ENCODE measurements at places on chromosomes 12 and 14. TPM values are rescaled to one million over a fixed set of nuclear protein-coding genes. Genes with fewer than 3 reads are reported as not detected.
A peak's percentile ranks its signal among the peaks of the same experiment; 100 is the strongest.

Gene RNASE3
- not detected for total RNA-seq

Gene CSAD
- total RNA-seq = 39.2 TPM

GRCh38 chr12:101204602-101205304 is 5.3 kb downstream of the SLC5A8 start:
- no peak overlapping the region for H3K4me3 ChIP-seq
- DNase-seq = no peak
- H3K27me3 ChIP-seq = peaks cover 21% of the 10 kb centered on the region
- no peak overlapping the region for H3K27ac ChIP-seq

Gene ADCY4
- 42.7 TPM for total RNA-seq

DNA sequence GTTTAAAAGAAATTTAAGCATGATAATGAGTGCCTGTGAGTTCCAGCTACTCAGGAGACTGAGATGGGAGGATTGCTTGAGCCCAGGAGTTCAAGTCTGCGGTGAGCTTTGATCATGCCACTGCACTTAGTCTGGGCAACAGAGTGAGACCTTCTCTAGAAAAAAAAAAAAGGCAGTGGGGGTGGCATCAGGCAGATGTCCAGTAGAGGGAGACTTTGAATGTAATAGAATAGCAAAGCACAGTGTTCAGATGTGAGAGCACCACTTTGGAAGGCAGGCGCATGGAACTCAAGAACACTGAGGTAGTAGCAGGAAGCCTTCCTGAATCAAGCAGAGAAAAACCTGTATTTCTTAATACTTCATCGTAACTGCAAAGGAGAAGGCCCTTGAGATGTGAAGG is 394.5 kb upstream of the GARIN6 start:
- H3K27ac ChIP-seq = no peak overlapping the region
- H3K4me1 ChIP-seq = no peaks in the 10 kb centered on the region
- DNase-seq = no peak
- no peak overlapping the region for H3K4me3 ChIP-seq

DNA sequence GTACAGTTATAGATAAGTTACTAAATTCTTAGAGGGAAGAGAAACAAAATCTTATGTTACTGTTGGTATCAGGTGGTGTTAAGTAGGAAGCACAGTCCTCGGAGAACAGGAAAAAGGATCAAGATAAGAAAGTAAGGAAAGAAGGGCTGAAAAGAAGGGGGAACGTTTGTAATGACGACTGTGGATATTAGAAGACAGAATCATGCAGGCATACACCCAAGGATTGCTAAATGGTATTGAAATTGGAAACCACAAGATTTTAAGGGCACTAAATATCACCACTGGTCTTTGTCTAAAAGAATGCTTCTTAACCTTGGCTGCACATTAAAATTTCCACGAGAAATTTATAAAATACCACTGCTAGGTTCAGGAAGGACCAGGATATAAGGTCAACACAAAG is 34.1 kb upstream of the ERGIC2 start:
- DNase-seq = no peak
- no peak overlapping the region for H3K27ac ChIP-seq
- no peaks in the 10 kb centered on the region for H3K36me3 ChIP-seq
- H3K4me1 ChIP-seq = no peaks in the 10 kb centered on the region

Gene CD163L1
- total RNA-seq = 4.5 TPM

DNA sequence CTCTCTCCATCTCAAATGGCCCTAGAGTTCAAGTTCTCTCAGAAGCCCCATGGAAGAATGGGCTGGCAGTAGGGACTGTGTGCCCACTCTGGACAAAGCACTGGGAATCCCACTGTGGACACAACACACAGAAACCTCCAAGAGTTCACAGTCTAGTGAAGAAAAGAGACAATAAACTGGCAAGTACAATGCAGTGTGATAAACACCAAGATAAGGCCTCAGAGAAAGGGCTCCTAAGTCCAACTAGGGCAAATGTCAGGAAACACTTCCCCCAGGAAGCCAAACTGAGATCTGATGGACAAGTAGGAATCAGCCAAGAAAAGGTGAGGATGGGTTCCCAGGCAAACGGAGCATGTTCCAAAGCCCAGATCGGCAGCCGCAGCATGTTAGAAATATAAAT is 5.4 kb downstream of the VSIG10 start:
- no peak for DNase-seq
- no peaks in the 10 kb centered on the region for H3K27me3 ChIP-seq
- no peak overlapping the region for H3K4me3 ChIP-seq
- no peak overlapping the region for H3K27ac ChIP-seq

Gene TCL1A
- total RNA-seq = not detected

Gene PTHLH
- 0.21 TPM for total RNA-seq

Gene TAS2R50
- 0.50 TPM for total RNA-seq

- no peaks in the 10 kb centered on the region for H3K27me3 ChIP-seq
- H3K36me3 ChIP-seq = no peaks in the 10 kb centered on the region
- DNase-seq = no peak
- H3K4me1 ChIP-seq = no peaks in the 10 kb centered on the region
These were observed 11.6 kb upstream of the SYNDIG1L start for GRCh38 chr14:74437496-74438053.

Gene BICDL1
- 9.0 TPM for total RNA-seq

- H3K27ac ChIP-seq = no peak overlapping the region
- no peak overlapping the region for H3K4me3 ChIP-seq
- no peaks in the 10 kb centered on the region for H3K36me3 ChIP-seq
- no peaks in the 10 kb centered on the region for H3K4me1 ChIP-seq
- H3K27me3 ChIP-seq = no peaks in the 10 kb centered on the region
- no peak for DNase-seq
These were observed 226.1 kb downstream of the KSR2 start for GRCh38 chr12:117742721-117743120.

Gene SLC38A4
- 1.1 TPM for total RNA-seq

DNA sequence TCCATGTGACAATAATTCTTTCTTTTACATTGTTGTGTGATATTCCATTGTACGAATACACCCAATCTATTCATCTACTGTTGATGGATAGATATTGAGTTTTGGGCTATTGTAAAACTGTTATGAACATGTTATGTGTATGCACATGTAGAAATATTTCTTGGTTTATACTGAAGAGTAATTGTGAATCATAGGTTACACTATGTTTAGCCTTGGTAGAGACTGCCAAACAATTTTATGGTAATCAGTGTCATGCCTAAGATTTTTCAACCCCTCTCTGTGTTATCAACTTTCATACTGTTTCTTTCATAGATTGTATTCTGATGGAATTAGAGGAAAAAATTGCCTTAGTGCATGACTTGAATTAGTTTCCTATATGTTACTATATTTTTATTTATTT is 39.5 kb downstream of the FRMD6 start:
- no peaks in the 10 kb centered on the region for H3K4me1 ChIP-seq
- no peak overlapping the region for H3K4me3 ChIP-seq
- no peak overlapping the region for H3K27ac ChIP-seq
- no peak for DNase-seq
- no peaks in the 10 kb centered on the region for H3K27me3 ChIP-seq

DNA sequence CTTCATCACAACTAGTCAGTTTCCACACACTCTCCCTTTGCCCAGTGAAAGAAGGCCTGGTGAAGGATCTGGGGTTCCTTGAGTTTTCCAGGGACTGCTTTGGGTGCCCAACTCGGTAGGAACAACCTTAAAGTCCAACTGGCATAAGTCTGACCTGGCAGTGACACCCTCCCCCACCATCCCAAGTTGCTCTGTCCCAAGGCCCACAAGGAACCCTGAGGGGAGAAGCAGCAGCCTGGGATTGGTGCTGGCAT is 1.6 kb downstream of the KMT2D start:
- H3K4me1 ChIP-seq = peaks cover 52% of the 10 kb centered on the region
- no peaks in the 10 kb centered on the region for H3K27me3 ChIP-seq
- peaks cover 16% of the 10 kb centered on the region for H3K36me3 ChIP-seq
- H3K4me3 ChIP-seq = peak overlapping the region; percentile 95

DNA sequence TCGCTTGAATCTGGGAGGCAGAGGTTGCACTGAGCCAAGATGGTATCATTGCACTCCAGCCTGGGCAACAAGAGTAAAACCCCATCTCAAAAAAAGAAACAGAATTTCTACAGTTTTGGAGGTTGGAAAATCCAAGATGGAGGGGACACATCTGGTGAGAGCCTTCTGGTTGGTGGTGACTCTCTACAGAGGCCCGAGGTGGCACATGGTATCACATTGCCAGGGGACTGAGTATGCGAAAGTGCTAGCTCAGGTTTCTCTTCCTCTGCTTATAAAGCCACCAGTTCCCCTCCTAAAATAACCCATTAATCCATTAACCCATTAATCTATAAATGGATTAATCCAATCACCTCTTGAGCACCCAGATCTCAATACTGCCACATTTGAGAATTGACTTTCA is 70.8 kb upstream of the DACT1 start:
- no peaks in the 10 kb centered on the region for H3K36me3 ChIP-seq
- DNase-seq = no peak
- H3K27ac ChIP-seq = no peak overlapping the region
- no peaks in the 10 kb centered on the region for H3K4me1 ChIP-seq
- H3K27me3 ChIP-seq = no peaks in the 10 kb centered on the region

GRCh38 chr12:117151403-117152031 is 38.8 kb downstream of the FBXO21 start:
- no peaks in the 10 kb centered on the region for H3K27me3 ChIP-seq
- H3K4me1 ChIP-seq = no peaks in the 10 kb centered on the region
- peaks cover 71% of the 10 kb centered on the region for H3K36me3 ChIP-seq

GRCh38 chr14:94173885-94174603 is at the start of gene PPP4R4:
TSS of gene PPP4R4 (plus strand) at chr14:94174322. CDS start at chr14:94174466, 144 bp downstream.
- peak; percentile 94 for DNase-seq
- H3K27ac ChIP-seq = peak within 1 kb of the TSS; percentile 63
- peaks cover 19% of the 10 kb centered on the region for H3K4me1 ChIP-seq
- H3K27me3 ChIP-seq = peaks cover 36% of the 10 kb centered on the region
- no peaks in the 10 kb centered on the region for H3K36me3 ChIP-seq
- peak within 1 kb of the TSS; percentile 75 for H3K4me3 ChIP-seq

GRCh38 chr14:62187265-62187664 is 425.0 kb downstream of the SNAPC1 start:
- no peaks in the 10 kb centered on the region for H3K4me1 ChIP-seq
- H3K27me3 ChIP-seq = no peaks in the 10 kb centered on the region
- H3K27ac ChIP-seq = no peak overlapping the region
- DNase-seq = no peak
- no peaks in the 10 kb centered on the region for H3K36me3 ChIP-seq
- no peak overlapping the region for H3K4me3 ChIP-seq

GRCh38 chr12:102958073-102958829 is 777 bp downstream of the ASCL1 start:
- H3K27me3 ChIP-seq = peaks cover 94% of the 10 kb centered on the region
- H3K4me1 ChIP-seq = peaks cover 12% of the 10 kb centered on the region
- DNase-seq = no peak
- H3K4me3 ChIP-seq = peak overlapping the region; percentile 44

DNA sequence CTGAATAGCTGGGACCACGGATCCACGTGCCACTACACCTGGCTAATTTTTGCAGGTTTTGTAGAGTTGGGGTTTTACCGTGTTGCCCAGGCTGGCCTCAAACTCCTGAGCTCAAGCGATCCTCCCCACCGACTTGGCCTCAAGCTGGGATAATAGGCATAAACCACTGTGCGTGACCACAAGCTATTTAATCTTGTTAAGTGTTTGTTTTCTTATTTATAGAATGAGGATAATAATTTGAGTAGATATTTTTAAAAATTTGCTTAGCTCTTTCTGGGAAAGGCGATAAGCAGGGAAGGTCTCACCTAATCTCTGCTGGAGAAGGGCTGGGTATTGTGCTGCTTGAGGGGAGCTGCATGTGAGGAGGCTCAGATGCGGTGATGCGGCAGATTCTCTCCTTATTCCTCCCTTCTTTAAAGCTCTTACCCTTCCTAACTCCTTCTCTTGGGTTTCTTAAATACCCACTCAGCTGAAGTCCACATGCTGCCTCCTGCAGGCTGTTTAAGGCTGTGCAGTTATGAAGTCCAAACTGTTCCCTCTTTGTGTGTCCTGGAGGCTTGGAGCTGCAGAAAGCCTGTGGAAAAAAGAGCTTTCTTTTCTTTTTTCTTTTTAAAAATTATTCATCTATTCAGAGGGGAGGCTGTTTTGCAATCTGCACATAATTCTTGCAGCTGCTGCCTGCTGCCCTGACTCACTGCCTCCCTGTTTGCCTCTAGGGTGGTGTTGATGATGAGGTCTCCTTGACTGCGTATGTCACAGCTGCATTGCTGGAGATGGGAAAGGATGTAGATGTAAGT is 37.9 kb downstream of the A2ML1 start:
- no peaks in the 10 kb centered on the region for H3K36me3 ChIP-seq
- no peak overlapping the region for H3K4me3 ChIP-seq
- no peaks in the 10 kb centered on the region for H3K4me1 ChIP-seq
- no peak for DNase-seq
- no peak overlapping the region for H3K27ac ChIP-seq
- H3K27me3 ChIP-seq = no peaks in the 10 kb centered on the region

Gene GLIPR1L1
- total RNA-seq = not detected

Gene FKBP4
- total RNA-seq = 62.2 TPM

DNA sequence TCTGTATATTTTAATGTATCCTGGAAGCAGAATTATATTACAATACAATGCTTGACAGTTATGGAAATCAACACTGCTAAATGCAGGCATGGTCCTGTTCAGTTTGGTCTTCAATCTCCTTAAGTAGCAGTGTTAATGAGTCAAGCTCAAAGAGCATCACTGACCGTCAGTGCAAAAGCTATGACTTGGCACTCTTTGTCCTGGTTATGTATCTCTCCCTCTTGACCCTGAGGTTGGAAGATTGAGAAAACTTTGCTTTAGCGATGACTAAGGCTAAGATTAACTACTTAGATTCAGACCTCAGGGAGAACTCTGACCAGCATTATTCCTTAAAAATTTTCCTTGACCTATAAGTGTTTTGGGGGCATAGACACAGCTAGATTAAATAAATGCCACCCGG is 10.9 kb downstream of the CLEC7A start:
- no peak for DNase-seq
- no peak overlapping the region for H3K4me3 ChIP-seq
- H3K4me1 ChIP-seq = peaks cover 8% of the 10 kb centered on the region
- no peaks in the 10 kb centered on the region for H3K27me3 ChIP-seq
- no peaks in the 10 kb centered on the region for H3K36me3 ChIP-seq
- H3K27ac ChIP-seq = no peak overlapping the region

GRCh38 chr12:11987901-11988300 is 82.8 kb upstream of the BCL2L14 start:
- H3K27me3 ChIP-seq = no peaks in the 10 kb centered on the region
- no peak for DNase-seq
- H3K4me1 ChIP-seq = no peaks in the 10 kb centered on the region
- H3K27ac ChIP-seq = no peak overlapping the region

DNA sequence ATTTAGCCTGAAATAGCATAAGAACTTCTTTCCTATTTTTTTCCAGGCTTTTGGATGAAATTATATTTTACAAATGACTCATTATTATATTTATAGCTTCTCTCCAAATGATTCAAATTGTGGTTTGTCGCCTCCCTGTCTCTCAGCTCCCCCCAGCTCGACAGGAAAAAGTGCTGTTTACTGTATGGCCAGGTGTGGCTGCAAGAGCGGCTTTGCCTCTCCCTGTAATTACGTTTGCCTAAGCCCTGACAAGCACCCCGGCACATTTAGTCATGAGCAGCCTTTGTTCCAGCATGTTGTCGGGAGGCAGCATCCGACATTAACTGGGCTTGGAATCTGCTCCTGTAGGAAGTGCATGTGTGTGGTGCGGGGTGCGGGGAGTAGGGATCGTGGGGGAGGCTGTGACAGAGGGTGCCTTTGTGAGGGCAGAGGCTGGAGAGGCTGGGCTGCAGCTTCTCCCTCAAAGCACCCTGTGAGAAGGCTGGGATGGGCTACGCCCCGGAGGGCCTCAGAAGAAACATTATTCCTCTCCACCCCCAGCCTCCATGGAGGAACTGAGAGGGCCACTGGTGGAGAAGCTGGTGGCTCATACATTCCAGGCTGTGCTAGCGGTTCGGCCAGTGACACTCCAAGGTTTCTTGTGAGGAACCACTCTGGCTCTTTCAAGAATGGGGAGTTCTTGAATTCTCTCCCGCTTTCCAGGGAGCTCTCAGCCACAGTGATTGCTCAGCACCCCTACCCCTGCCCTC is 42.1 kb upstream of the CTDSP2 start:
- H3K4me3 ChIP-seq = peak overlapping the region; percentile 14
- H3K36me3 ChIP-seq = no peaks in the 10 kb centered on the region
- peaks cover 68% of the 10 kb centered on the region for H3K4me1 ChIP-seq
- H3K27ac ChIP-seq = peak overlapping the region; percentile 89

All from lower lobe of right lung (tissue), 2 donors.